ENCODE measurements at places on chromosomes 3 and 15. TPM values are rescaled to one million over a fixed set of nuclear protein-coding genes. Genes with fewer than 3 reads are reported as not detected.

DNA sequence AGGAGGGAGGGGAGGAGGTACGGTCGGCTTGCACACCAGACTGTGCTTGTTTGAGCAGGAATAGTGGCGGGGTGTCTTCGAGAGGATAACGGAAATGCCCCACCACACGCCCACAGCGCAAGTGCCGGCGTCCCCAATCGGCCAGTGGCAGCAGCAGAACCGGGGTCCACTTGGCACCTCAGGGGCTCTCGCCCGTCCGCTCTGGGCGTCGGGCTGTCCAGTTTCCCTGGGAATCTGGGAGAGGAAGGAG lies 53.7 kb downstream of the CCDC54 start:
- no peak for DNase-seq

The TGM4 gene
- not detected for total RNA-seq

The SPG11 gene
- 88.0 TPM for total RNA-seq

DNA sequence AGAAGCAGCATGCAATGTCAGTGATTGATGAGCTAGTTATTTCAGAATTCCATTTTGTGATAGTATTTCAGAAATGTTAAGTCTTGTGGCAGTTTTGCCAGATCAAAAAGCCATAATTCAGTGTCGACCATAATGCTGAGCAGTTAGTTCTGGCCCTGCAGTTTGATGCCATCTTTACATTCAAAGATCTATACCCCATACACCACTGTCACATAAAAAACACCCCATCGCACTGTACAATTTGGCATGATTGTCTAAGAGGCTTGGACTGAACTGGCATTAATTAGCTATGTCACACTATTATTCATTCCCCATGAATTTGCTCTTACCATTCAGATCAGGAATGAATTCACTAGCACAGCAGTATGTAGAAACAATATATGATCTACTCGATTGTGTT lies 127.7 kb upstream of the EPHA3 start:
- no peak for DNase-seq

- DNase-seq = peak; percentile 72
Observed at GRCh38 chr15:31280046-31280830, 46.4 kb upstream of the KLF13 start.

DNA sequence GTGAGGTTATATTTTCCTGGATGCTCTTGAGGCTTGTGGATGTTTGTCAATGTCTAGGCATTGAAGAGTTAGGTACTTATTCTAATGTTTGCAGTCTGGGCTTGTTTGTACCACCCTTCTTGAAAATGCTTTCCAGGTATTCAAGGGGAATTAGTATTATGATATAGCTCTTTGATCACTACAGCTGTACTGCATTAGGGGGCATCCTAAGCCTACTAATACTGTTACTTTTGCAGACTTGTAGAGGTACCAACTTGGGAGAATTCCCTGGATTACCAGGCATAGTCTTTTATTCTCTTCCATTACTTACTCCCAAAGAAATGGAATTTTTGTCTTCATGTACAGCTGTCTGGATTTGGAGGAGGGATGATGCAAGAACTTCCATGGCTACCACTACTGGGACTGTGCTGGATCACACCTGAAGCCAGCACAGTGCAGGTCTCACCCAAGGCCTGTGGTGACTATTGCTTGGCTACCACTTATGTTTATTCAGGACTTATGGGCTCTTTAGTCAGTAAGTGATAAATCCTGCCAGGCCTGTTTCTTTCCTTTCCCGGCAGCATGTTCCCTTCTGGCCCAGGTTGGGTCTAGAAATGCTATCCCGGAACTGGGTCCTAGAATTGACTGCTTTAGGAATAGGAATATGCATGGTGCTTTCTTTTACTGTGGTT lies 402.9 kb downstream of the IL20RB start:
- DNase-seq = no peak

GRCh38 chr3:29635888-29636287 lies 355.0 kb downstream of the RBMS3 start:
- no peak for DNase-seq

DNA sequence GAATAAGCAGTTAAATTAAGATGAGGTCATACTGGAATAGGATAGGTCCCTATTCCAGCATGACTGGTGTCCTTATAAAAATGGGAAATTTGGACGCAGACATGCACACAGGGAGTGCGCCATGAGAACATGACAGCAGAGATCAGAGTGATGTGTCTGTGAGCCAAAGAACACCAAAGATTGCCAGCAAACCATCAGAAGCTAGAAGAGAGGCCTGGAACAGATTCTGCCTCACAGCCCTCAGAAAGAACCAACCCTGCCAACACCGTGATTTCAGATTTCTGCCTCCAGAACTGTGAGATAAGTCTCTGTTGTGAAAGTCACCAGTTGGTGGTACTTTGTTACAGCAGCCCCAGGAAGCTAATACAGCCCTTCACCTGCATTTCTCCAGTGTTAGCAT lies 34.7 kb downstream of the EPHB1 start:
- DNase-seq = no peak

GRCh38 chr3:146496726-146497125 lies 27.4 kb upstream of the PLSCR2 start:
- no peak for DNase-seq

The JAGN1 gene
- total RNA-seq = 19.7 TPM

The RBMS3 gene
- 161 TPM for total RNA-seq
